Stimulated activated naive CD4-positive, alpha-beta T cell treated with Interleukin-2 at 50 U/mL for 16 hours (primary cell): ENCODE measurements at places on chromosomes 11 and 22.

- DNase-seq: no peak
Observed at GRCh38 chr22:38246046-38246658, 26.7 kb downstream of the TMEM184B start.

- no peak for DNase-seq
Observed at GRCh38 chr11:13008625-13009475, at the start of gene RASSF10. Gene RASSF10 (plus strand): TSS chr11:13009316. CDS start chr11:13009577, 261 bp downstream.

DNA sequence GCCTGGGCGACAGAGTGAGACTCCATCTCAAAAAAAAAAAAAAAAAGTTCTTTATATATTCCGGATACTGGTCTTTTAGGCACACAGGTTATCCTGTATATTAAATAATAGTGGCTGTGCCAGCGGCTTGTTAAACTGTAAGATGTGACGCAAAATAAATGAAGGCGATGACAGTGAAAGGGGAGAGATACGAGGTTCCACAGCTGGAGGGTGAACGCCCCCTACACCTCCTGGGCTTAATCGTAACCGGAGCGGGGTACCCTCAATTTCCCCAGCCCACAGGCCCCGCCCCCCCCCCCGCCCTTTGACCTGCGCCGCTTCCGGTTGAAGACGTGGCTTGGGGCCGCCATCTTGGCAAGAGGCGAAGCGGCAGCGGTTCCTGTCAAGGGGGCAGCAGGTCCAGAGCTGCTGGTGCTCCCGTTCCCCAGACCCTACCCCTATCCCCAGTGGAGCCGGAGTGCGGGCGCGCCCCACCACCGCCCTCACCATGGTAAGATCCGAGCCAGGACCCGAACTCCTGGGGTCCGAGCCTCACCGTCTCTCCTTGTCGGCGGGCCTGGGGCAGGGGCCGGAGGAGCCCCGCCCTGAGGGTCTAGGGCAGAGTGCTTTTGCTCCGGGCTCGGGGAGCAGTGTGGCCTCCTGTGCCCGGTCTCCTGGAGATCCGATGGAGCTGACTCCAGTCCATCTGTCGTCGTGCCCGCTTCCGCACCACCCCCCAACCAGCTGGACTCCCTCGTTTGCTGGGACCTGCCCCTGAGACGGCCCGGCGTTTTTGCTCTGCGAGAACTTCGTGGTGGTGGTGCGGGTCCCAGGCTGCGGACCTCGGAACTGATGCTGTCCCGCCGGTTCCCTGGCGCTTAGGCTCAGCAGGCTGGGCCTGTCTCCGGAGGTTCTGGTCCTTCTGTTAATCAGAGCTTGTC is at the start of gene ARCN1:
Gene ARCN1 (plus strand): TSS at position 349 of the 920 bp plus-strand sequence. CDS start 139 bp downstream, at position 488.
- DNase-seq: peak; percentile 87

DNA sequence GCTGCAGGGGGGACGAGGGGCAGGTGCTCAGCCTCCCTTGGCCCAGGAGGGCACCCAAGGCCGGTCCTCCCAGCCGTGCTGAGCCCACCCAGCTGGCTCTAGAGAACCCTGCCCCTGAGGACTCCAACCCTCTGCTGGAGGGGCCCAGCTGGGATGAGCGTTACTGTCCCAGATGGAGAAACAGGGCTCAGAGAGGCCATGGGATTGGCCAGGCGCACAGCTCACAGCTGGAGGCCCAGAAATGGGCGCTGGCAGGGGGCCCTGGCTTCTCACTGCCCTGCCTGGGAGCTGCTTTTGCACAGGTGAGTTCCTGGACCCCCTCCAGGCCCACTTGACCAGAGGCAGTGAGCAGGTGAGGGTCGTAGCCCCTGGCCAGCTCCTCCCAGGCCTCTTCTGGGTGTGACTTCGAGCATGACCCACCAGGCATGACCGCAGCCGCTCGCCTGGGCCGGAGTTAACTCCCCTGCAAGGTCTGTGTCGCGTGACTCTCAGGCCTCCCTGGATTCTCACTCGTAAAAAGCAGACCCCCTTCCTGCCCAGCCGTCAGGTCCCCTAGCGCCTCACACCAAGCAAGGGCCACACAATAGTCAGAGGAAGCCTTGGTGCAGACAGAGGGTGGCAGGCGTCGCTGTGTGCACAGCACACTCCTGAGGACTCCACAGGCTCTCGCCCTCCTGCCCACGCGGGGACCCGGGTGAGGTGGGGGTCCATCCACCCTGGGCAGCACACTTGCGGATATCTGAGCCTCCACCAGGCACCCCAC is 19.7 kb upstream of the IL17REL start:
- no peak for DNase-seq

GRCh38 chr11:23711981-23712380 is 784.9 kb upstream of the LUZP2 start:
- no peak for DNase-seq

DNA sequence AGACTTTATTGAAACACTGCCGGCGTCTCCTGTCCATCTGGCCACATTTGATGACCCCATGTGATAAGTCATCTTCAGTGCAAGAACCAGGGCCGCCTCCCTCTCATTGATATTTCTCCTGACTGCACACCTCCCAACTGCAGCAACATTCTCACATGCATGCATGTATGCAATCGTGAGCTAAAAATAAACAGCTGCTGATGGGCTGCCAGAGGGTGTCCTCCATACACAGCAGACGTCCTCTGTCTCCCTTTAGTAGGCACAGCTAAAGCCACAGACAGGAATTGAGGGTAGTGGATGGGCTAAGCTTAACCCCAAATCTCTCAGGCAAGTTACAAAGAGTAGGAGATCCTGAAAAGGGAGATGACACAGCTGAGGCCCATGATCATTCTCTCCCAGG is 106.7 kb upstream of the HSD17B12 start:
- no peak for DNase-seq

GRCh38 chr22:39463931-39464390 is 7.1 kb downstream of the MGAT3 start:
- DNase-seq: no peak

- DNase-seq: no peak
Observed at GRCh38 chr11:134355656-134356055, 23.9 kb downstream of the GLB1L2 start.

- DNase-seq: no peak
Observed at GRCh38 chr11:61611309-61611708, 30.4 kb upstream of the SYT7 start.

DNA sequence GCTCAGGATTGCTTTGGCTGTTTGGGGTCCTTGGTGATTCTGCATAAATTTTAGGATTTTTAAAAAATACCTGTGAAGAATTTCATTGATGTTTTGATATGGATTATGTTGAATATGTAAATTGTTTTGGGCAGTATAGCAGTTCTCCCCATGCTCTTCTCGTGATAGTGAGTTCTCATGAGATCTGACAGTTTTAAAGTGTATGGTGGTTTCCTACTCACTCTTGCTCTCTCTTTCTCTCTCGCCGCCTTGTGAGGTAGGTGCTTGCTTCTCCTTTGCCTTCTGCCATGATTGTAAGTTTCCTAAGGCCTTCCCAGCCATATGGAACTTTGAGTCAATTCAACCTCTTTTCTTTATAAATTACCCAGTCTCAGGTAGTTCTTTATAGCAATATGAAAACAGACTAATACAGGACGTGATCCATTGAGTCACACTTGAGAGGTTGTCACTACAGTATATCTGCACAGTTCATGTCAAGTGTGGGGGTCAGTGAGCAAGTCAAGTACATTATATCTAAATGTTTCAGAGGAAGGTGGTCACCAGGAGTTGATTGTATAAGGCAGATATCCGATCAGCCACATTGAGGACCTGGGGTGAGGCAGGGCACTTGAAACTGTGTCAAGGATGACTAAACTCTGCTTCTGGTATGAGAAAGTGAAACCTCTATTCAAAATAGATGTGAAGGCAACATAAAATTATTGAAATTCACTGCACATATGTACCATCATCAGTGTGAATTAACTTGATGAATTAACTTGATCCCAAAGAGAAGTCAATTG is 70.7 kb upstream of the CCDC179 start:
- no peak for DNase-seq

GRCh38 chr11:8256271-8257002 is 7.2 kb downstream of the LMO1 start:
- no peak for DNase-seq

DNA sequence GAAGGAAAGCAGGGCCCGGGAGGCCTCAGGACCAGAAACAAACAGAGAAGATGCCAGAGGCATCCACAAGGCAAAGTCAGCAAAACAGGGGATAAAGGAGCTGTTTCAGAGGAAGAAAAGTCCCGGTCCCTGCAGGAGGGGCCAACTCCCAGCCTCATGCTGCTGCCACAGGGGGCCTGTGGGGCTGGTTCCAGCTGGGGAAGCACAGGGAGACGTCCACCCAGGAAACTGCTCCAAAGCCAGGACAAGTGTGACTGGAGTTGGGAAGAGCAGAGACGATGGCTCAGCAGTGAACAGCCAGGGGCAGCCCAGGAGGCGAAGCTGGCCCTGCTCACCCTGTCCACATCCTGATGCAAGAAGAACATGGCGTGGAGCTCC is 454.4 kb downstream of the BRD1 start:
- no peak for DNase-seq

GRCh38 chr11:17333799-17334586 is 17.6 kb upstream of the NCR3LG1 start:
- DNase-seq: no peak
